ENCODE measurements at places on chromosomes 13 and 19.

DNA sequence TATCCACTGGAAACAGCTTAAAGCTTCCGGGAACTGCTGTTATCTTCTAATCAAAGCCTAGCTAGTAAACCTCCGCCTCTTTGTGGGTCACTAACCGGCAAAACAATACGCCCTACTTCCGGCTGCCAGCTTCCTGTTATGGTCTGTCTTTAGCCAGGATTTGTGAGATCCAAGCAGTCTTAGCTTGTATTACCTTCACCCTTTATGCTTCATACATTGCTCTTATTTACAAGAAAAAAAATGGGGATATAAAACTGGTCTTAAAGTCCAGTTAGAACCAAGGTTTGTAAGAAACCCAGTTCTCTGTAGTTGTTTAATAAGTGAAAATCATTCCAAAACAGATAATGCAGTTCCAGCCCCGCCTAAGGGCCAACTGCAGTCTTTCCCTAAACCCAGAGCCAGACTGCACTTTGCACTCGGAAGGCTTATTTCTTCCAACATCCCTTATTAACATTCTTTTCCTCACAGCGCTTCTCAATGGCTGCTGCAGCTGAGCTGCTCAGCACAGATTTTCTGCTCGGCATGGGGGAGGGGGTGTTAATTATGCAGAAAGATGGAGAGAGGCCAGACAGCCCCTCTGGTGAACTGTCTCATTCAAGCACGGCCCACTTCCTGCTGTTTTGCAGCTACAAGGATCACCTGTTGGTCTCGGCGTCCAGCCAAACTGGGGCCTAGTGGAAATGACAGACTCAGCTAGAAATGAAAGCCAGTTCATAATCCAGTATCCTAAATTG is 368.4 kb downstream of the KLF12 start:
- DNase-seq, result peak; percentile 75

DNA sequence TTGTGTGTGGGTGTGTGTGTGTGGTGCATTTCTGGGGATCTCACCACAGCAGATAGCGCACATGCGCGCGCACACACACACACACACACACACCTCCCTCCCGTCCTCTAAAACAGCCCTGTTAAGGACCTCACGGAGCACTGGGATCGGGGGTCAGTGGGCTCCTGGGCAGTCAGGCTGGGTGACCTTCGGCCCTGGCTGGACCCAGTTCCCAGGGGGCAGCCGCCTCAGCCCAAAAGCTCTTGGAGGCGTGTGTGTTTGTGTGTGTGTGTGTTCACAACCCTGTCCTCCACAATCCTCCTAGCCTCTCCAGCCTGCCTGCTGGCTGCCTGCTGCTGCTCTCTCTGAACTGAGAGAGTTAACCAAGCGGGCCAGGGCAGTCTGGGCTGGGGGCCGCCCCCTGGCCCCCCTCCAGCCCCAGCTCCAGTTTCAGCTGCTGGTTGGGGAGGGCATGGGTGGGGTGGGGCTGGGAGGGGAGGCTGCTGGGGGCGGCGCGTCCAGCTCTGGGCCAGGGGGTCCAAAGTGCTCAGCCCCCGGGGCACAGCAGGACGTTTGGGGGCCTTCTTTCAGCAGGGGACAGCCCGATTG is at the start of gene FXYD1:
TSS of gene FXYD1 (plus strand) at position 520 of the 588 bp plus-strand sequence. CDS start 1,256 bp downstream, outside the sequence.
- no peak for DNase-seq

GRCh38 chr13:27853861-27854260 is 61.6 kb downstream of the GSX1 start:
- DNase-seq, result no peak

DNA sequence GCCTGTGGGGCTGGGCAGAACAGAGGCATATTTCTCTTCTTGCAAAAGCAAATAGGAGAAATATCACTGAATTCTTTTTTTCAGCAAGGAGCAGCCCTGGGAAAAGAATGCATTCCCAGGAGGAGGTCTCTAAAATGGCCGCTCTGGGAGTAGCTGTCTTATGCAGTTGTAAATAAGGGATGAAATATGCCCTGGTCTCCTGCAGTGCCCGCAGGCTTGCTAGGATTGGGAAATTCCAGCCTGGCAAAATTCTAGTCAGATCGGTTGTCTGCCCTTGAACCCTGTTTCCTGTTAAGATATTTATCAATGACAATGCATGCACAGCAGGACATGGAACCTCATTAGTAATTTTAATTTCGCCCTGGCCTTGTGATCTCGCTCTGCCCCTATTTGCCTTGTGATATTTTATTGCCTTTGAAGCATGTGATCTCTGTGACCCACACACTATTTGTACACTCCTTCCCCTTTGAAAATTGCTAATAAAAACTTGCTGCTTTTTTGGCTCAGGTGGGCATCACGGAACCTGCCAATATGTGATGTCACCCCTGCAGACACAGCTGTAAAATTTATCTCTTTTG is 1993.2 kb downstream of the PCDH9 start:
- DNase-seq, result no peak

- DNase-seq, result no peak
These were observed 2.5 kb downstream of the ZNF552 start for GRCh38 chr19:57812226-57812625.

Data from CD4-positive, alpha-beta memory T cell (primary cell).